Left lung (tissue), 14 donors: ENCODE measurements at places on chromosomes 4 and X. TPM values are rescaled to one million over a fixed set of nuclear protein-coding genes. Genes with fewer than 3 reads are reported as not detected.

WNK3 gene
- total RNA-seq: 1.3 TPM

GAB3 gene
- 15.0 TPM for total RNA-seq

TMEM175 gene
- total RNA-seq: 29.9 TPM

POF1B gene
- 0.76 TPM for total RNA-seq

GRCh38 chr4:48375651-48376304 lies 34.4 kb downstream of the SLAIN2 start:
- DNase-seq: no peak

GRCh38 chr4:8644966-8645752 lies 52.6 kb downstream of the CPZ start:
- DNase-seq: peak; percentile 21

DNA sequence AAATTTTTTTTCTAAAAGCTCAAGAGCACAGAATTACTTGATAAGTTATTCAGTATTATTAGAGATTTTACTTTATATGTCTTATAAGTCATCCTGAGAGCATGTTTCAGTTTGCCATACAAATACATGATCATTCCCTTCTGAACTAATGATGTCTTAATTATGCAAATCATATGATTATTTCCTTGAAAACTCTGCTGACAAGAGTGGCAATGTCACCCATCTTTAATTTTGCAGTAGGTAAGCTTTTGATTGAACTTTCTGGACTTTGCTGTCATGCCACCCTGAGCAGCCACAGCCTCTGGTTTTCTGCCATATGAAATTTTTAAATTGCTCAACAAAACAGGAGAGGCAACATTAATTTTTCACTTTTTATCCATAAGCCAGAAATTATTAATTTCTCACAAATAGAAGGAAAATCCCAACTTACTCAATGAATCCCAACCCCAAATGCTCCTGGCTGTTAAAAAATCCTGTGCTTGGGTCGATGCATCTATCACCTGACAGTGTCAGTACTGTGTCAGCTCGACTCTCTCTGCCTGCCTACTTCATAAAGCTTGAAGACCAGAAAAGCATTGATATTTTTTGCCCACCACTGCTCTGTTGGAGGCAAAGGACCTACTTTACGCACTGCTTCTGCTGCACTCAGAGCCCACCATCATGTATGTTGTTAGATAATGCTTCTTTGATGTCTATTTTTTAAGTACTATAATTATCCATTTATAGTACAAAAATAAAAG lies 11.6 kb upstream of the HADH start:
- DNase-seq: no peak

- DNase-seq: no peak
Measured at GRCh38 chr4:183960962-183961541, 55.9 kb downstream of the STOX2 start.

DNA sequence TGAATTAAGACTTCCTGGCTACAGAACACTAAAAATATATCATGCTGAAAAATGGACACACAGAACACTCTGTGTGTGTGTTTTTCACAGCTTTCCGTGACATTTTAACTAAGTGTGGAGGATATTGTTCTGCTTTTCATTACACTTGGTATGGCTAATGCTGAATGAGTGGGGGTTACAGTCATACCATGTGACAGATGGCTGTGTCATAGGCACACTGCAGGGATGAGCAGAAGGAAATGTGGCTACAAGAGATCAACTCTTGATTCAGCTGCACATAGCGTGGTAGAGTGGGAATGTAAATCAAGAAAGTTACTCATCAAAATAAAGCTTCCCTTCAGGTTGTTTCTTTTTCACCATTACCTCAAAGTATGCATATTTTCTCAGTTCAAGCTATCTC lies 669.8 kb downstream of the IQCM start:
- DNase-seq: no peak

- DNase-seq: no peak
Measured at GRCh38 chrX:130114141-130114588, 3.9 kb upstream of the ELF4 start.

DNA sequence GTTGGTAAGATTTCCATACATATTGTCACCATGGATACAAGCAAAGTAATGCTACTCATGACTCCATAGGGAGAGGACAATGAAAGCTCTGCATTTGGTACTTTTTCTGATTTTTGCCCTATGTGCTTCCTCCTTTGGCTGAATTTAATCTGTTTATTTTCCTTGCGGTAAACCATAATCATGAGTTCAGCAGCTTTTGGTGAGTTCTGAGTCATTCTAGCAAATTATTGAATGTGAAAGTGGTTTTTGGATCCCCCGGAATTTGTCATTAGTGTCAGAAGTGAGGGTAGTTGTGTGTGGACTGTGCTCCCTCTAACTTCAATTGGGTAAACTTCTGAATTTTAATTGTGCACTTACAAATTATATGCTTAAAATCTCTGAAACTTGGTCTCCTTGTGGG lies 170.3 kb downstream of the MOSPD2 start:
- DNase-seq: no peak

- DNase-seq: no peak
Measured at GRCh38 chr4:117425636-117426035, 340.3 kb upstream of the TRAM1L1 start.
